ENCODE measurements at places on chromosomes 7 and 10.

DNA sequence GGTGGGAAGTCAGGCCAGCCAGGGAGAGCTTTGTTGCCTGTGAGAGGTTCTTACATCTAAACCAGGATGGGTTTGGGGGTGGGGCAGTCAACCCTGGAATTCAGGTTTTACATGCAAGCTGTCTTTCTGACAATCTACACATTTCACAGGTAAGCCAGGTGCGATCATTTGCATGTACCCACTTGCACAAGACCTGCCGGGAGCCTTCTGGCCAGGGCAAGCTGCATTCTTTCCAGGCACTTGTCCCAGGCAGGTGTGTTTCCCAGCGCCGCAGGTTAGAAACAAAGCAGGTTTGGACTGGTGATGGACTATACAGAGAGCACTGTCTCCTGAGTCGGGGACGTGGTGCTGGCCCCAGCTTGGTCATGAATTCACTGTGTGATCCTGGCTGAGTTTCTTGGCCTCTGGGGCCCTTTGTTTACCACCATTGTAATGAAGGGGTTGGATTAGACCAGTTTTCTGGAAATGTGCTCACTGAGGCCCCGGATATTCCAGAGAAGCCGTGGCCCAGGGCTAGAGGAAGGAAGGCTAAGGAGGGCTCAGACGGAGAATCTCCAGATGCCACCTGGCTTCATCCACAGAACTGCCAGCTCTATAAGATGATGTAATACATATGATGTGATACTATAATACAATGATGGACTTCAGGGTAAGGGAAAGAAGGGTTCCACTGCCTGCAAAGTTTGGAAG lies 205.2 kb upstream of the SVIL start:
- DNase-seq, result no peak

DNA sequence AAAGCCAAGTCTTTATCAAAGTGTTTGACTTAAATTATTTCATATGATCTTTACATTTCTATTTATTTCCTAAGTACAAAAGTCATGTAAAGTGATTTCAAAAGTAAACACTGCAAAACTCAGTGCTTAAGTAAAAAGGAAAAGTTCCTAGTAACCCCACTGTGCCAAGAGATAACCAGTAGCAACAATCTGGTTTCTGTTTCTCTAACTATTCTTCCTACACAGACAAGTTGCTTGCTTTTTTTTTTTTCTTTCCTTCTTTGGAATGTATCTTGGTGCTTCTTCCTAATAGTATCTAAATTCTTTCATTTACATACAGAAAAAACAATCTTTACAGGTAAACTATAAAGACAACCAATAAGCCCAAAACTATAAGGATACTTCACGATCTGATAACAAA lies 3.1 kb downstream of the JCAD start:
- no peak for DNase-seq

GRCh38 chr10:28425422-28425821 lies 107.5 kb upstream of the WAC start:
- DNase-seq, result no peak

GRCh38 chr10:49076319-49076718 lies 39.0 kb downstream of the VSTM4 start:
- DNase-seq, result no peak

GRCh38 chr7:122887198-122887597 lies 938 bp upstream of the CADPS2 start:
- DNase-seq, result no peak

- no peak for DNase-seq
Measured at GRCh38 chr7:34069676-34070075, 164.3 kb downstream of the BMPER start.

Data from NCI-H2029 (cell line).